Activated CD4-positive, CD25-positive, alpha-beta regulatory T cell treated with anti-CD3 and anti-CD28 coated beads, Interleukin-2, amount 50 U/mL, for 72 hours (primary cell): ENCODE measurements at places on chromosomes 13 and 19.
A peak's percentile ranks its signal among the peaks of the same experiment; 100 is the strongest.

DNA sequence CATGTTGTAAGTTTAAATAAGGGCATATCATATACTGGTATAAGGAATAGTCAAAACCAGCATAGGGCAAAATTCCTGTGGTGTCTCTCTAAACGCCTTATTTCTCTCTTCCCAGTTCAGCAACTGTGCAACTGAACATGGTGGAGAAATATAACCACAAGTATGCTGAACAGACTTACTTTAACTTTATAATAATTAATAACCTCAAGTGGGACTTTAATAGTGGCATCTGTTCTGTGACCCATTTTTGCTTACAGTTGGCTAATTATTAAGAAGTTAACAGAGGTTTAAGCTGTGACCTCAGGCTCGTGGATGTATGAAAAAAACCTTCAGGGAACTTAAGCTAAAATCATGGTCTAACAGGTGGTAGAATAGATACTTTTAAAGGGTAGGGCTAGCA lies 54.3 kb downstream of the MICU2 start:
- DNase-seq = no peak

- DNase-seq = no peak
These were observed 86.7 kb downstream of the FNDC3A start for GRCh38 chr13:49062297-49062896.

DNA sequence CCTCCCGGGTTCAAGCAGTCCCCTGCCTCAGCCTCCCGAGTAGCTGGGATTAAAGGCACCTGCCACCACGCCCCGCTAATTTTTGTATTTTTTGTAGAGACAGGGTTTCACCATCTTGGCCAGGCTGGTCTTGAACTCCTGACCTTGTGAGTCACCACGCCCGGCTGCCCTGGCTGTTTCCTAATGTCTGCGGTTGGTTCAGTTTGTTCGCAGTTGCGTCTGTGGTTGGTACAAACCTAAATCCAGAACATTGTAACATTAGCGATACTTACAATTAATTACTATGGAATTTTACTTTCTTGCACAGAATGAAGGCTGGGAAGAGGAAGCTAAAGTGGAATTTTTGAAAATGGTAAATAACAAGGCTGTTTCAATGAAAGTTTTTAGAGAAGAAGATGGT lies 38.1 kb downstream of the RNF17 start:
- DNase-seq = no peak

- no peak for DNase-seq
These were observed 11.6 kb downstream of the CBY2 start for GRCh38 chr13:45713721-45714120.

DNA sequence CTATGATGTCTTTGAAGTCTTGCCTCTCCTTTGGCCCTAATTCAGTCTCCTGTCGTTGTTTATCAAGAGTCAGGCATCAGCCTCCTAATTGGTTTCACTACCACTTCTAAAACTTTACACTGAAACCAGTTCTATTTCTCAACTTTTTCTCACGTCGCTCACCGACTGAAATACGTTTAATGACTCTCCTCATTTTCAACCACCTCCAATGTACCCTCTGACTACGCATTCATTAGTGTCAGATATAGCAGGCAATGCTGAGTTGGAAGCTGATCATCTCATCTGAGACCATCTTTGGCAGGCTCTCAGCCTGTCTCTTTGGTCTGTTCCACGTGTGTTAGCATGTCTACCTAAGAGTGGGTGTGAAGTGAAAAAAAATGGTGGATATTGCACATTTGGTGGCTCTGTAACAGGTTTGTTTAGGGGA lies 128.1 kb downstream of the KL start:
- no peak for DNase-seq

DNA sequence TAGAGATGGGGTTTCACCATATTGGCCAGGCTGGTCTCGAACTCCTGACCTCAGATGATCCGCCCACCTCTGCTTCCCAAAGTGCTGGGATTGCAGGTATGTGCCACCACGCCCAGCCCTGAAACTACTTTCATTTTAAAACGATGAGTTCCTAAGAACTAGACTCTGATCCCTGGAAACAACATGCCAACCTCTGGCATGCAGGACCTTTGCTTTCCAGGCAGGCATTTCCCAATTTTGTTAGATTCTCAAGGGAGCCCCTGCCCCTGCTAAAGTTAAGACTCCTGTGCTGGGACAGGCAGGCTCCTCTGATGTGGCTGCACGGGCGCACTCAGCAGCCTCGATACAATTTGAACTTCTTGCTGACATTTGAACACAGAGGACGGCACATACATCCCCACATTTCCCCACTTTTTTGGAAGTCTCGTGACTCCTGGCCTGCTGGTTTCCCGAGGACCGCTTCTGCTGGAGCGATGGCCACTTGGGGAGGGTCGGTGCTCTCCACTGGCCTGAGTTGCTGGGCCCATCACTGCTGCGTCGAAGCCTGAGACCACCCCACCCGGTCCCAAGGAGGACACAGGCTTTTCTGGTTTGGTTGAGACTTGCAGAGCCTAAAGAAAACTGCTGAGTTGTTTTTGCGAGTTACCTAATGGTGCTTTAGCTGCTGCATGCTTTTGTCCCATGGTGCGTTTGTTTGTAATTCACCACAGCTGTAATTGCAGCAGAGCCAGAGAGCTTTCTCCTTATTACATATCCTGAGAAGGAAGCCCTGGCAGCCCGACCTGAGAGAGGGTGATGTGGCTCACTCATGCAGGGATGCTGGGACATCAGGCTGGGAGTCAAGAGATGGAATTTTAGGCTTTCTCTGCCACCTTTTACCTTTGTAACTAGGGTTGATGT lies 8.2 kb downstream of the ATP11A start:
- no peak for DNase-seq

DNA sequence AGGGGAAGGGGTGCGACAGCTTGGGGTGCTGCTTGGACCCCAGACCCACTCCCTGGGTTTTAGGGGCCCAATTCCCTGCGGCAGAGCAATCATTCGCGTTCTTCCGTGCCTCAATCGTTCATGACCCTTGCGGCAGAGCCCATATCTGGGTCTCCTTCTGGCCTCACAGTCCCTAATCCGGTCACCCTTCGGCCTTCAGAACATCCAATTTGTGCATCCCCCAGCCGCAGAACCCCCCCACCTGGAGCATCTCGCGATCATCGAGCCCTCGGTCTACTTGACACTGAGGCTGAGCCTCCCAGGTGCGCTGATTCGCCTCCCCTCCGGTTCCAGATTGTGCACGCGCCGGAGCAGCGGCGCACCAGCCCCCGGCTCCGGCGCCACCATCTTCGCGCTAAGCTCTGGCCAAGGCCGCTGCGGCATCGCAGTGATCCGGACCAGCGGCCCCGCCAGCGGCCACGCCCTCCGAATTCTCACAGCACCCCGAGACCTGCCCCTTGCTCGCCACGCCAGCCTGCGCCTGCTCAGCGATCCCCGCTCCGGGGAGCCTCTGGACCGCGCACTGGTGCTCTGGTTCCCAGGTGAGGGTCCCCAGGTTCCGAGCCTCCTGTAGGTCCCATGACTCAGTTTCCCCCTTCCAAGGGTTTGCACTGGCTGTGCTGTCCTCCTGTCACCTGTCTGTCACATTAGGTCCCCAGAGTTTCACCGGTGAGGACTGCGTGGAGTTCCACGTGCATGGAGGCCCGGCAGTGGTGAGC lies 501 bp downstream of the GTPBP3 start:
- peak; percentile 54 for DNase-seq

GRCh38 chr13:62432906-62433305 lies 1017.3 kb upstream of the PCDH20 start:
- no peak for DNase-seq

DNA sequence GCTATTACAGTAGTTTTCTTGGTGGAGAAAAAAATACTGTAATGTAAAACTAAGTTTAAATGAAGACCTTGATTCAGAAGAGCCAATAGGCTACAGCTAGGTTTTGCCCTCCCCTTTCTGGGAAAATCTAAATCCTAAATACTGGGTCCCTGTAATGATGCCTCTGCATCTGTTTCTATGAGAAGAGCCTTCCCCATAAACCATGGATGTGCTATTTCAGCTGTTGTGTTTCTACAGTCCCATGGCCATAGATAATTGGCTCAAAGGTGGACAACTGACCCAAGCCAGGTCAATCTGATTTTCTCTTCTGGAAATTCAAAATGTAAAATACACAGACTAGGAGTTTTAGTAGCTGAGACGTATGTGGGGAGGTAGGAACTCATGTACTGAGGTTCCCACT lies 101.9 kb downstream of the NDFIP2 start:
- DNase-seq = no peak
